Bronchial epithelial cell (primary cell): ENCODE measurements at places on chromosomes 11 and 22.

GRCh38 chr11:102590276-102591049 is 34.7 kb downstream of the MMP20 start:
- DNase-seq = no peak

- no peak for DNase-seq
Measured at GRCh38 chr11:2475136-2475918, 30.5 kb downstream of the KCNQ1 start.

- peak; percentile 35 for DNase-seq
Measured at GRCh38 chr11:47004595-47005033, 68.1 kb downstream of the CSTPP1 start.

DNA sequence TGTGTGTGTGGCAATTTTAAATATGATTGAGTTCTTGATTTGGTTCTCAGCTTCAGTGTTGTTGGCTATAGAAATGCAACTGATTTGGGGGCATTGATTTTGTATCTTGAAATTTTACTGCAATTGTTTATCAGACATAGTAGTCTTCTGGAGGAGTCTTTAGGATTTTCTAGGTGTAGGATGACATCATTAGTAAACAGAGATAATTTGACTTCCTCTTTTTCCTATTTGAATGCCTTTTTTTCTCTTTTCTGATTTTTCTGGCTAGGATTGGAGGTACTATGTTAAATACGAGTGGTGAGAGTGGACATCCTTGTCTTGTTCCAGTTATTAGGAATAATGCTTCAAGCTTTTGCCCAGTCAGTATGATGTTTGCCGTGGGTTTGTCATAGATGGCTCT is 124.9 kb downstream of the MSANTD4 start:
- no peak for DNase-seq

- DNase-seq = no peak
Measured at GRCh38 chr11:72380132-72380503, 54.2 kb downstream of the CLPB start.

GRCh38 chr11:105368711-105369110 is 229.1 kb upstream of the CARD18 start:
- peak; percentile 64 for DNase-seq

GRCh38 chr11:96188243-96189006 is 154.6 kb downstream of the MAML2 start:
- peak; percentile 86 for DNase-seq

DNA sequence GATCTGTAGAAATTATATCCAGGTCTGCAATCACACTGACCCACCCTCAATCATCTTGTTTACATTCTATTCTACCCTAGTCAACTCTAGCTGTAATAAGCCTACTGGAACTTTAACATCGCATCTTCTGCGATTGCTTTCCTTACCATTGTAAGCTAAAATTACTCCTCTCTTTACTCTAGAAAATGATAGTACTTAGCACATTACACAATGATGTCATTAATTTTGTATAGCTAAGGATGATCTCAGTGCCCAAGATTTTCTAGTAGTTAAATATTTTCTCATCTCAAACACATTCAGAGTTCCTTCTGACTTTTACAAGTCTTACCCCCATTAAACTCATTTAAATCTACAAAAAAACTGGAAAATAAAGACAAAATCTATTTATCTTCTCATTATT is 39.6 kb upstream of the CTSC start:
- DNase-seq = no peak

- no peak for DNase-seq
Measured at GRCh38 chr11:64196626-64197025, 9.9 kb upstream of the FERMT3 start.

- DNase-seq = peak; percentile 52
Measured at GRCh38 chr11:4181782-4182721, 87.5 kb downstream of the RRM1 start.

- DNase-seq = no peak
Measured at GRCh38 chr22:35641494-35642120, 6.6 kb upstream of the APOL6 start.

DNA sequence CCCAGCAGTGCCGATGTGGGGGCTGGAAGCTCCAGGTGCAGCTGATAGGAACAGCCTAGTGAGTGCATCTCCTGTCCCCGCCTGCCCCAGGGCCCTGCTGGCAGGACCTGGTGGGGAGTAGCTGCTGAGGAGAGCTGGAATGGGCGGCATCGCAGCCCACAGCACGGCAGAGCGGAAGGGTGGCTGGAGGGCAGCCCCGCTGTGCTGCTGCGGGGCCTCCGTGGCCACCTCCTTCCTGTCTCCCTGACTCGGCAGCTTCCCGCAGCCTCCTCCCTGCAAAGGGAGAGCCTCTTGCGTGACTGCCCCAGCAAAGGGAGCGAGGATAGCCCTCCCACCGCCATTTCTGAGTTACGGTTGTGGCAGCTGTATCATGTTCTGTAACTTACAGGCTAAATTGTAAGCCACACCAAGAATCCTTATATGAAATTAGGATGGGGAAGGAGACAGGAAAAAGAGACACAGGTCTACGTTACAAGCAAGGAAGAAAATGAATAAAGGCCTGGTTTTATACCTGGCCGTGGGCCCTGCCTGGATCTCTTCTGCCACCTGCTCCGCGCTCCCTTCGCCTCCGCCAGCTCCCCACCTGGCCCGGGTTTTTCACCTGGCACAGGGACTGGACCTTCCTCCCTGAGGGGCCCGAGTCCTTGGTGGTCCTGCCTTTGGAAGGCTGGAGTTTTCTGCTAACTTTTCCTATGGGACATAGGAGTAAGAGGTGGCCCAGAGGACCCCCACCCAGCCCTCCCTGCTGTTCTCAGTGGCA is 10.0 kb downstream of the TPCN2 start:
- no peak for DNase-seq

DNA sequence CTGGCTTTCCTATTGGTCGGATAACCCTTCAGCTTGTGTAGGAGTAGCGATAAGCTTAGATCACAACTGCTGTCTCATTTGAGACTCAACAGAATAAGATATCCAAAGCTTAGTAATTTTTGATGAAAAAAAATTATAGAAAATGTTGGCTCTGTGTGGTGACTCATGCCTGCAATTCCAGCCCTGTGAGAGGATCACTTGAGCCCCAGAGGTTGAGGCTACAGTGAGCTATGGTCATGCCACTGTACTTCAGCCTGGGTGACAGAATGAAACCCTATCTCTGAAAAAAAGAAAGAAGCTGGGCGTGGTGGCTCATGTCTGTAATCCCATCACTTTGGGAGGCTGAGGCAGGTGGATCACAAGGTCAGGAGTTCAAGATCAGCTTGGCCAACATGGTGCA is 55.6 kb upstream of the RRM1 start:
- peak; percentile 24 for DNase-seq

GRCh38 chr11:132586801-132587200 is 945.5 kb downstream of the OPCML start:
- DNase-seq = no peak

- no peak for DNase-seq
Measured at GRCh38 chr11:86956905-86957195, 1.7 kb upstream of the FZD4 start.

DNA sequence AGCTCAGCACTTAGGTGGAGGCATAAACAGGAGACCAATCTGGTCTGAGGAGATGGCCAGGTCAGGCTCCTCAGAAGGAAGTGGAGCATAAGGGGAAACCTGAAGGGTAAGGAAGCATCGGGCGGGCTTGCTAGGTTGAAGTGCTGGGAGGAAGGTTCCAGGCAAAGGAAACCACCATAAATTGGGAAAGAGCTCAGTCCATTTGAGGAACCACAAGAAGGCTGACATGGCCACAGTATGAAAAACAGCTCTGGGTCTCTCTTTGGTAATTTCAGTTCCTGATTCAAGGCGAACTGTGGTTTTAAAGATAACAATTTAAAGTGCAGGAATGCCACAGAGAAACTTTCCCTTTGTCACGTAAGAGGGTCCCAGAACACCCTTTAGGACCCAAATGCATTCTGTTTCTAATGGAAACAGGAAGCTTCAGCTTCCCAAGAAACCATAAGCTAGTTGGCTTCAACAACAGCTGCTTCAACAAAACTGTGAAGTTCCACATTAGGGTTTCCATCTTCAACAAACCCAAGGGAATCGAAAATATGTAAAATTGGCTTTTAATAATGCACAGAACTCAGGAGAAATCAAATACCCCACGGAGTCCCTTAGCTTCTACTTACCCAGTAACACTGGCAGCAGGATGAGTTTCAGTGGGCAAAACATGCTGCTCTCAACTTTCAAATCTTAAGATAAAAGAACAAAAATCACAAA is 10.4 kb downstream of the JAML start:
- no peak for DNase-seq

DNA sequence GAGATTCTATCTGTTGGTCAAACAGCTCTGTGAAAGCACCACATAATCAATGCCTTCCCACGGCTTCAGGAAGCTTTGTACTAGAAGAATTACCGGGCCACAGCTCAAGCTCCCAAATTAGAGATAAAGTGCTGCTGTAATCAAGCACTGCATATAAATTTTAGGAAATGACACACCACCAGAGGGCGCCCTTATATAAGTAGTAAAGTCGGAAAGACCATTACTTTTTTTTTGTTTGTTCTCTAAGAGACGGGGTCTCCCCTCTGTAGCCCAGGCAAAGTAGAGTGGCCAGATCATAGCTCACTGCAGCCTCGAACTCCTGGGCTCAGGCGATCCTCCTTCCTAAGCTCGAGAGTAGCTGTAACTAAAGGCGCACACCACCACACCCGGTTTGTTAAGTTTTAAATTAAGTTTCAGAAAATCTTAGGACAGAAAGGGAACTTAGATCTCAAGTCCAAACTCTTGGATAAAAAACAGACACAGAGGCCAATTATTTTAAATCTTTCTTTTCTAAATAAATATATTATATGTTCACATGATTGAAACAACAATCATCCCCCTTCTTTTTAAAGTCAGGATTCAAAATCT is 32.6 kb downstream of the PRCP start:
- DNase-seq = peak; percentile 61

DNA sequence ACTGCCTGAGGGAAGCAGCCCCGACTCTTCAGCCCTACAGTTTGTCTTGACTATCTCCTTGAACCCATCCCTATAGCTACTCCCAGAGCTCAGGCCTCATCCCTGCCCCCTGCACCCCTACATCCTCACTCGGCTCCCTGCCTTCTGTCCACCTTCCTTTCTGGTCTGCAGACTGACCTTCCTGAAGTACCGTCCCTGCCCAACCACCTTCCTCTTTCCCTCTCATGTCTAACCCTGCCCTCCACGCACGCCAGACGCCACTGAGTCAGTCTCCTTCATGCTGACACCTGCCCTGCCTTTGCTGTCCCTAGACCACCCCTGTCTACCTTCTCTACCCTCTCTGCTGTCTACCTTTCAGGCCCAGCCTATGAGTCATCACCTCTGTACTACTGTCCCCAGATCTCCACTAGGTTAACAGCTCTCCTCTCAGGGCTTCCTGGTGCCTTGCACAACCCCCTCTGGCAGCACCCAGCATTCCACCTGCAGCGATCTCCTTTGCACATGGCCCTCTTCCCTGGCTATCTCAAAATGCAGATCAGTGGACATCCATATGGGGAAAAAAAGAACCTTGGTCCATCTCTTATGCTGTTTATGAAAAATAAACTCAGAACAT is 8.9 kb downstream of the KCTD21 start:
- DNase-seq = peak; percentile 75

- no peak for DNase-seq
Measured at GRCh38 chr22:43482318-43482625, 70.5 kb downstream of the MPPED1 start.

DNA sequence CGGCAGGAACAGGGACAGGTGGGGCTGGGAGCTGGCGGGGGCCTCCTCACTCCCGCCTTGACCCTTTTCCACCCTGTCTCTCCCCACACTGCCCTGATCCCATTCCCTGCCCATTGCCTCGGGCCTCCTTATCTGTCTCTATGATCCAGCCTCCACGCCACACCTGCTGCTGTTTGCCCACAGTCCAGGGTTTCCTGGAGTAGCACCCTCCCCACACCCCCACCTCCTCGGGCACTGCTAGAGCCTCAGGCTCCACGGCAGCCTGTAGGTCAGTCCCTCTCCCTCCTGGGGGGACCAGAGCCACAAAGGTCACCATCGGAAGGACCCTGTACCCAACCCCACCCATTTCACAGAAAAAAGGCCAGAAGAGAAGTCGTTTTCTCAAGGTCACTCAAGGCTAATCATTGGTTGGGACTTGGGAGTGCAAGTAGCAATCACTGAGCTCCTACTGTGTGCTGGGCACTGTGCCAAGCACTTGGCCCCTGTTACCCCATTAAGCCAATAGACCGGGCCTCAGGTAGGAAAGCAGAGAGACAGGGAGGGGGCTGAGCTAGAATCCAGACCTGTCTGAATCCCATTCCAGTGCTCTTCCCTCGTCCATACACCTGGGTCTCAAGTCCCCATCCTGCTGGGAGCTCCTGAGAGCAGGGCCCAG is 71.8 kb downstream of the PDE2A start:
- DNase-seq = no peak

- no peak for DNase-seq
Measured at GRCh38 chr22:21076912-21077625, 31.3 kb downstream of the LRRC74B start.

DNA sequence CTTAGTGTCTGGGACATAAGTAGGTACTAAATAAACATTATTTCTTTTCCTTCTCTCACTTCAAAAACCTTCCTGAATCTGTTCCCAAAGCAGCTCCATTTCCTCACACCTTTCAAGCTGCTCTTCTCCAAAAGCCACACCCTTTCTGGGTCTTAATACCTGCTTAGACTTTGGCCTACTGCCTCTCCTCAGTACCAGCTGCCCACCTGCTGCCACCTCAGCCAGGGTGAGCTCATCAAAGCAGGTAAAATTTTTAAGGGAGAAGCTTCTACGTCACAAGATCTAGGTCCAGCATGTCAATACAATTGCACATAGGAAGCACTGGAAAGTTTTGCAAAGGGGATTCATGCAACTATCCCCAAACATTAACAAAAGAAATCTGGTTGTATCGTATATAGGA is 108.4 kb downstream of the RPL27A start:
- DNase-seq = no peak

DNA sequence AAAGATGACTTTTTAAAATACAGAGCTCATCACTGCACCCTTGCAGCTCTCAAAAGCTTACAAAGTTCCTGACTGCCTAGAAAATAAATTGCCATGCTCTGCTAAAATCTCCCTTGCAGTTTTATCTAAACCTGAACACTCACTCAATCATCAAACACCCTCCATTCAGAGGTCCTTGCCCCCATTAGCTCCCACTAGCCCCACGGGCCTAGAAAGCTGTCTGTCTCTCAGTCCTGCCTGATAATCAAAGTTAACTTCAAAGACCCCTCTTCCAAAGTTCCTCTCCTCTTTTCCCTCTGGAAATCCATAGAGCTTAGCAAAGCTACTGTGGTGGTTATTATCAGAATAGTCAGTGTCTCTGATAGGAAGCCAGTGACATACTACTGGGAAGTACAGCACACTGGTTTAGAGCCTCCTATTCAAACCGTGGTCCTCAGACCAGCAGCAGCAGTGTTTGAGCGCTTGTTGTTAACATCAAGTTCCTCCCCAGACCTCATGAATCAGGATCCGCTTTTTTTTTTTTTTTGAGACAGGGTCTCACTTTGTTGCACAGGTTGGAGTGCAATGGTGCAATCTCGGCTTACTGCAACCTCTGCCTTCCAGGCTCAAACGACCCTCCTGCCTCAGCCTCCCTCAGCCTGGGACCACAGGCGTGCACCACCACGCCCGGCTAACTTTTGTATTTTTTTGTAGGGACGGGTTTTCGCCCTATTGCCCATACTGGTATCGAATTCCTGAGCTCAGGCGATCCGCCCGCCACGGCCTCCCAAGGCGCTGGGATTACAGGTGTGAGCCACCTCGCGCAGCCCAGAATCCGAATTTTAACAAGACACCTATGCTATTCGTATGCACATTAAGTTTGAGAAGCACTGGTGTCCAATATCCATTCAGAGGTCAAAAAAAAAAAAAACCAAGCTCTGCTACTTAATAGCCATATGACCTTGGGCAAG is 1.2 kb downstream of the NDUFC2 start:
- no peak for DNase-seq

- no peak for DNase-seq
Measured at GRCh38 chr22:23801238-23801821, 14.6 kb downstream of the SMARCB1 start.

- no peak for DNase-seq
Measured at GRCh38 chr11:103798446-103798845, 238.0 kb upstream of the DDI1 start.
